ENCODE measurements at places on chromosomes 7 and 10.

- no peaks in the 10 kb centered on the region for H3K27me3 ChIP-seq
- no peak for DNase-seq
- peaks cover 9% of the 10 kb centered on the region for H3K4me1 ChIP-seq
- no peak overlapping the region for H3K27ac ChIP-seq
- H3K4me3 ChIP-seq = no peak overlapping the region
Observed at GRCh38 chr7:100093925-100094486, 5.2 kb downstream of the COPS6 start.

DNA sequence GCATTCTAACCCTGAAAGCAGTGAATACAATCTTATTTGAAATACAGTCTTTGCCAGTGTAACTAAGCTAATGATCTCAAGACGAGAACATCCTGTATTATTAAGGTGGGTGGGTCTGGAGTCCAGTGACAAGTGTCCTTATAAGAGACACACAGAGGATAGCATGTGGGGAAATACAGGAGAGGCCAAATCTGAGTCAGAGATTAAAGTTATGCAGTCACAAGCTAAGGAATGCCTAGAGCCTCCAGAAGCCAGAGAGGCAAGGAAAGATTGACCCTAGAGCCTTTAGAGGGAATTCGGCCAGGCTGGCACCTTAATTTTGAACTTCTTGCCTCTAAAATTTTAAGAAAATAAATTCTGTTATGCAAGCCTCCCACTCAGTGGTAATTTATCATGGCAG lies 87.5 kb upstream of the HGF start:
- H3K4me1 ChIP-seq = no peaks in the 10 kb centered on the region
- no peaks in the 10 kb centered on the region for H3K36me3 ChIP-seq
- no peak overlapping the region for H3K4me3 ChIP-seq

DNA sequence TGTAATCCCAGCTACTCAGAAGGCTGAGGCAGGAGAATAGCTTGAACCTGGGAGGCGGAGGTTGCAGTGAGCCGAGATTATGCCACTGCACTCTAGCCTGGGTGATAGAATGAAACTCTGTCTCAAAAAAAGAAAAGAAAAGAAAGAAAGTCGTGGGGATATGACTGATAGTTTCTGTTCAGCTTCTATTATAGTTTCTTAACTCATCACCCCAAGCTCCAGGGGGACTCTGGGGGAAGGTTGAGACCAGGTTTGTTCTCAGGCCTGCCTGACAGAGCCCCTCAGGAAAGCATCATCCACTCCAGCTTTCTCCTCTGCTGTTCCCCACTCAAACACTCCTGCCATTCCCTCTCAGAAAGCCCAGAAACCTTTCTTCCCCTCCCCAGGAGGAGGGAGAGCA lies 542.4 kb upstream of the GALNT17 start:
- H3K4me3 ChIP-seq = no peak overlapping the region
- no peaks in the 10 kb centered on the region for H3K27me3 ChIP-seq
- no peak overlapping the region for H3K27ac ChIP-seq
- DNase-seq = no peak
- H3K36me3 ChIP-seq = no peaks in the 10 kb centered on the region

- peaks cover 4% of the 10 kb centered on the region for H3K36me3 ChIP-seq
- no peak for DNase-seq
- H3K4me3 ChIP-seq = no peak overlapping the region
Observed at GRCh38 chr7:2276107-2276506, 34.1 kb downstream of the NUDT1 start.

- H3K4me3 ChIP-seq = no peak overlapping the region
- H3K36me3 ChIP-seq = no peaks in the 10 kb centered on the region
- H3K4me1 ChIP-seq = no peaks in the 10 kb centered on the region
- no peak for DNase-seq
- H3K27me3 ChIP-seq = no peaks in the 10 kb centered on the region
Observed at GRCh38 chr7:110358028-110358427, 732.9 kb upstream of the LRRN3 start.

DNA sequence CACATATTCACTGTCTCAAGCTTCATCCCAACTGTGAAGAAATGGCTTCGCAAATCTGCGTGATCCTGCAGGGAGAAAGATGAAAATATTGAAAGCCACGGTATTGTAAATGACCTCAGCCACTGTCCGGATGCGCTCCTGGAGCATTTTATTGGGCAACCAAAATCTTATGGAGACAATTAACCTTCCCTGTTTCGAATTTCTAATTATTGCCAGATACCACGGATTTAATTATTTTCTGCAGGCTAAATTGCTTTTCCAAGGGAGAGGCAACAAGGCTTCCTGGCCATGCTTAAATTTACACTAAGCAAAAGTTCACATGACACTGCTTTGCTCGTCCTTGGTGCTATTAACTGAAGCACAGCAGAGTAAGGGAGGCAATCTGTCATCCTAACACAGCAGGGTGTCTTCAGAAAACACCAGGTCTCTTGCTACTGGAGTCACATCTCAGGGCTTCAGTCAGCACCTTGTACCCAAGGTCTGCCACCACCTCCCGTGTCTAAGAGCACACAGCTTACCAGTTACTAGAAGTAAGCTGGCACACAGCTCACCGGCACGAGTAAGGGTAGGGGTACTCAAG lies 162.2 kb downstream of the SFMBT2 start:
- no peaks in the 10 kb centered on the region for H3K27me3 ChIP-seq
- no peaks in the 10 kb centered on the region for H3K4me1 ChIP-seq

DNA sequence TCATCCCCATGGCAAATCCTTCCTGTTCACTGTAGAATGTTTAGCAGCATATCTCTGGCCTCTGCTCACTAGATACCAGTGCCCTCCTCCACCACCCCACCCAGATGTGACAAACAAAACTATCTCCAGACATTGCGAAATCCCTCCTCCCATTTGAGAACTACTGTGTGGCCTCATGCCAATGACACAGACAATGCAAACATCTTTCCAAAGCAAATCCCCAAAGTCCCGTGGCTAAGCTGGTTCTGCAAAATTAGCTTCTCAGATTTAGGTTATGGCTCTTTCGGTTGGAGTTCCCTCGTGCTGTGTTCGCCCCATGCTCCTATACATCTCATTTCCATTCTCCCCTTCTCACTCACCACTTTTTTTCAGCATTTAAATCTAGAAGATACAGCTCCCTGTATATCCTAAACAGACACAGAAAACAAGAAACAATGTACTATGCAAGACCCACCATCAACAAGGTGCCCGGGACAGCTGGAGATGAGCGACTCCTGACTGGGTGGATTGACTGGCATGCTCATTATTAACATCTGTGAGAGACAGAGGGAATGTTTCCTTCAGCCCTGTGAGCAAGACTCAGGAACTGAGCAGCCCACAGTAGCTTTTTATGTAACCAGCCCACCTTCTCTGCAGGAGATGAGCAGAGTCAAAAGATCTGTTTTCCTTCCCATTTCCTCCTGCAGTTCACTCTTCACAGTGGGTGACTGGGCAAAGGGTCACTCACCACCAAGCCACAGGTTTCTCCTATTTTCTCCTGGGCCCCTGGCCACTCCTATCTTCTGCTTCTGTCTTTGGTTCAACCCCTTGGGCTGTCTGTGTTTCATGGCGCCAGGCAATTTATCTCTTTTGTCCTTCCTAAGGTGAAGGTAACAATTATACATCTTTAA lies 225.7 kb upstream of the AOAH start:
- no peak for DNase-seq
- peaks cover 31% of the 10 kb centered on the region for H3K36me3 ChIP-seq
- no peak overlapping the region for H3K27ac ChIP-seq

DNA sequence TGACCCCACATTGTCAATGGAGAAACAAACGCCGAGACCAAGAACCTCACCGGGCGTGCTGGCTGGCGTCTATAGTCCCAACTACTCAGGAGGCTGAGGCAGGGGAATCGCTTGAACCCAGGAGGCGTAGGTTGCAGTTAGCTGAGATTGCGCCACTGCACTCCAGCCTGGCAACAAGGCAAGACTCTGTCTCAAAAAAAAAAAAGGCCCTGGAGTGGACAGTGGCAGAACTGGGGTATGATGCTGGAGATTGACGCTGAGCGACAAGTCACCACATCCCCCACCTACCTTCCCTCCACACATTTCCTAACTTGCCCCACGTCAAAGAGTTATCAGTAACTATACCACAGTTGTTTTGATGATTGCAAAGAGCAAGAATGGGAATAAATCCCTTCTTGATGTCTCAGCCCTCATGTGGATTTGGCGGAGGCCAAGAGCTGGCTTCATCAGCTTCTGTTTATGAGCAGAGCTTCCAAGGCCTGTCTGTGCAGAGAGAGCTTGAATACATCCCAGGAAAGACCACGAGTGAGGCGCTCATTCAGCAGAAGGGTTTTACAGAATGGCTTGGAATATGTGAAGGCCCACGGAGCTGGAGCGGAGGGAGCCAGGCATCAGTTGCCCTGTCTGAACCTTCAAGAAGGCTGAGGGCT lies 28.0 kb upstream of the TNS3 start:
- DNase-seq = no peak
- H3K27ac ChIP-seq = no peak overlapping the region
- no peaks in the 10 kb centered on the region for H3K36me3 ChIP-seq
- no peaks in the 10 kb centered on the region for H3K4me1 ChIP-seq
- no peak overlapping the region for H3K4me3 ChIP-seq

DNA sequence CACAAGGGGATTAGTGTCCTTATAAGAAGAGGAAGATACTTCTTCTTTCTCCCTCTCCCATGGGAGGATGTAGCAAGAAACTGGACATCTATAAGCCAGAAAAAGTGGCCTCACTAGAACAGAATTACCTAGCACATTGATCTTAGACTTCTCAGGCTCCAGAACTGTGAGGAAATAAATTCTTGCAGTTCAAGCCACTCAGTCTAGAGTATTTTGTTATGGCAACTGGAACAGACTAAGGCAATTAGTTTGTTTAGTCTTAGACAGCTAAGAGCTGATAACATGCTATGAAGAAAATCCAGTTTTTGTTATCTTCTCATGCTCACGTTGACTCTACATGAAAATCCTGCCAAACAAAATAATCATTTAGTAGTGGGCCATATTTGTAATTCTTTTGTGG lies 627.6 kb upstream of the PHF14 start:
- no peak overlapping the region for H3K4me3 ChIP-seq
- no peak for DNase-seq
- no peaks in the 10 kb centered on the region for H3K27me3 ChIP-seq
- H3K36me3 ChIP-seq = no peaks in the 10 kb centered on the region
- H3K27ac ChIP-seq = no peak overlapping the region
